ENCODE measurements at places on chromosomes 6 and 20.

DNA sequence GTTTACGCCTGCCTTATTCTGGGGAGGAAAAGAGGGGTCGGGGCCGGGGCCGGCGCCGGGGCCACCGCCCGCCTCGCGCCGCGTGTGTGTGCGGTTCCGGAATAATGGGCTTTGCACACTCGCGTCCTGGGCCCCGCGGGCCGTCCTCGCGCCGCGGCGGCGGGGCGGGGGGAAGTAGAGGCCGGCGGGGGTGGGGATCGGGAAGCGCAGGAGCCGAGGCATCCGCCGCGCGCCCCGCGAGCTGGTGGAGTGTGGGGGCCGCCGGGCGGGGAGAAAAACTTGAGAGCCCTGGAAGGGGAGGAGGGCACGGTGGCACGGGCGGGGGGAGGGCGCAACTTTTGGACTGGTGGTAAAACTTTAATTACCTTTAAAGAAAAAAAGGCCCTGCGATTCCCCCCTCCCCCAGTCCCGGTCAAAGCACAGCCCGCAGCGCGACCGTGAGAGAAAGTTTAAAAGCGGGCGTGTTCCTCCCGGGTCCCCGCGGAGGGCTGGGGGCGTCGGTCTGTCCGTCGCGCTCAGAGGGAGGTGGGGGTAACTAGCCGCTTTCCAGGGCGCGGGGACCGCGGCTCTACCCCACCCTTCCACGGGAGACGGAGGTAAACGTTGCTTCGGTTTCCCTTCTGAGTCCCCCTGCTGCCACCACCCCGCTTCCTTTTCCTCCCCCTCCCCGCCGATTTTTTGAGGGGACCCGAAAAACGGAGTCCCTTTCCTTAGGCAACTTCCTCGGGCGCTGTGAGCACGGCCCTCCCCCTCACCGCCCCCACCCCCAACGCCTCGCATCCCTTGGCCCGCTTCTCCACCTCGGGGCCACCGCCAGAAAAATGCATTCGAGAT is 1.9 kb downstream of the L3MBTL3 start:
- peak; percentile 54 for DNase-seq

GRCh38 chr6:43834528-43835155 is 64.6 kb downstream of the VEGFA start:
- DNase-seq: no peak

DNA sequence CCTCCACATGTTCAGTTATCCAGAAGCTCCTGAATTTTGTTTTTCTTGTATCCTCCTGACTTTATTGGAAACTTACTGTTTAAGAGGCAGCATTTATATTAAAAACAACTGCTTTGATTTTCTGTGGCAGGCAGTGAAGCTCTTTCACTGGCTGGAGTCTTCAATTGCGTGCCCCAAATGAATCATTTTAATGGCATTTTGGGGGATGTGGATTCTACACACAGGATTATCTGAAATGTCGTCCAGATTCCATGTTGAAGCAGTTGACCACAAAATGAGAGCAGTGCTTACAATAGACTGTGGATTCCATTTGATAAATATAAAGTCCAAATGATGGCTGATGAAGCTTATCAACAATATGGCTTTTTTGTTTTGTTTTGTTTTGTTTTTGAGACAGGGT is 41.0 kb upstream of the HIVEP1 start:
- DNase-seq: no peak

DNA sequence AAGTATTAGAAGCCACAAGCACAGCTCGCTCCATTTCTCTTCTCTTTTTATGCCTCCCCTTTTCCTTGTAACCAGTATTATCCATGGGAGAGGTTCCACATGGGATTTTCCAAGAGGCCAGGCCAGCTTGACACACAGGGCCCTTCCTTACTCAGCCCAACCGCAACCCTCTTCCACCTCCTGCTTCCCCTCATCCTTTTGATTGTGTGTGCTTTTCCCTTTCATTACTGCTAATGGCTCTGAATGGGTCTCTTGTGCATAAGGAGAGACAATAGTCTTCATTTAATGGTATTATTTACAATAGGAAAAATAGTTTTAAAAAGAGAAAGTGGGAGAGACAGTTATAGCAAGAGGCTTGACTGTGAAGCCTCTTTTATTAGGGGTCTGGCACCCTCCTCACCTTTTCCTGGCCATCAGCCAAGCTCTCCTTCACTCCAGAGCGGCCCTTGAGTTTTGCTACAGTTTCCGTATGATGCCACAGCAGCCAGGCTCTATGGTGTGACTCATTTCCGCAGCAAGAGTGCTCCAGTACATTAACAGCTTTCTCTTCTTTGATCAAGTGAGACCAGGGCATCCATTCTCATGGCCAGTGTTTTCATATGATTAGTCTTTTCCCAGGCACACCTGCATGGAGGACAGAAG is 579.5 kb downstream of the TFAP2B start:
- DNase-seq: no peak

DNA sequence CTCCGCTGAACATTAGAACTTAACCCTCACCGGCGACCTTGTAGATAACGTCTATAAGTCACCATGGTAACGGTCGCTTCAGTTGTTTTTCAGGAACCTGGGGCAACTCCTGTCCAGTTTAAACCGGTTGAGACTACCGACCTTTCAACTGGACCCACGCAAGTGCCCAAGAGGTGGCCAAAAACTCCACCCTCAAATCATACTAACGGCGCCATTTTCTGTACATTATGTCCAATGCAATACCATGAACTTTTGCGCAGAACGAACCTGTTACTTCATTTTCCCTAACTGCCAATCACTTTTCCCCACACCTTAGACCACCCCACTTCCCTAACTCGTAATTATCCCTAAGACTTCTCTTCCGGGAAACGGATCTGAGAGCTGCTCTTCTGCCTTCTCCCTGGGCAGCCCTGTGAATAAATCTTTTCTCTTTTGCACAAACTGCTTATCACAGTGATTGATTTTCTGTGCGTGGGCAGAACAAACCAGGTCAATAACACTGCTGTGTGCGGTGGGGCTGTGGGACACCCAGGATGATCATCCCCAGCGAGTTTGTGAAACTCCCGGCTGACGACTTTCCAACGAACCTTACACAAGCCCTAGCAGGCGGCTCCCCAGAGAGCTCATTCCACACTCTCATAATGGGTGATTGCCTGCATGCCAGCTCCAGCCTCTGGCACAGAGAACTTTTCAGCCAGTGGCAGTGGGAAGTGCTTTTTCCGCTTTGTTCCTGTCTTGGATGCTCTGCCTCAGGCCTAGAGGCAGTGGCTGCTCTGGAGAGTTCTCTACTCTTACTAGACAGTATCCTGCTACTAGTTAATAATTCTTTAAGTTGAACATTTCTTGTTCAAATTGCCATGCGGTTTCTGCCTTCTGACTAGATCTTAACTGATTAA is 28.6 kb downstream of the GPX5 start:
- no peak for DNase-seq

DNA sequence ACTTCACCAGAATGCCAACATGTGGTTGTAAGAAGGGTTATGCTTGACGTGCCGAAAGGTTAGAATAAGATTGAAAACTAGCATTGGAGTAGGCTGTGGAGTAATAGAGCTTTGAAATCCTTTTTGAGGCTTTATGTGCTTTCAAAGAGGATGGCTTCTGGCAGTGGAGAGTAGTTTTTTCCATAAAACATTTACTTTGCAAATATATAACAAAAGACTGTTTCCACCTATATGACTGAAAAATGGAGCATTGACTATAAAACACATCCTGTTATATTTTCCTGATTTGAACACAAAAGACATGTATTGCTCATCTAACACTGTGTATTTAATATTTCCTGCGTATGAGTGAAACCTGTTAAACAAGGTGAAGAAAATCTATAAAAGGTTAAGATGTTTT is 38.8 kb downstream of the ZFAND3 start:
- DNase-seq: no peak

DNA sequence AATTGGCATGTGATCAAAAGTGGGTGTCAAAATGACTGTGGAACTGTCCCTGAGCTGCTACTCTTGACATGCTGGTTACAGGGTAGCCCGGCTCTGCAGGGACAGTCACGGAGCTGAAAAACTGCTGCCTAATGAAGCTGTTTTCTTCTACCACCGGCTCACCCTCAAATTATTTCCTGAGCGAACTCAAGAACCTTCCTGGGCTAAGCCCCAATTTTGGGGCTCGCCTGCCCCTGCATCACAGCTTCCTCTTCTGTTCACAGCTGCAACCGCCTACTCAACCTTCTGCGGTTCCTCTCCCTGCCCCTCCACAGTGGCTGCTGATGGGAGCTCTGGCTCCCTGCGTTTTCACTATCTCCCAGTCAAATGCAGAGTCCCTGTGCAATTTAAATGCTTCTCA is 110.8 kb upstream of the MLN start:
- DNase-seq: peak; percentile 65

All from activated CD4-positive, alpha-beta memory T cell treated with anti-CD3 and anti-CD28 coated beads for 36 hours (primary cell).